ENCODE measurements at places on chromosomes 4 and X.

DNA sequence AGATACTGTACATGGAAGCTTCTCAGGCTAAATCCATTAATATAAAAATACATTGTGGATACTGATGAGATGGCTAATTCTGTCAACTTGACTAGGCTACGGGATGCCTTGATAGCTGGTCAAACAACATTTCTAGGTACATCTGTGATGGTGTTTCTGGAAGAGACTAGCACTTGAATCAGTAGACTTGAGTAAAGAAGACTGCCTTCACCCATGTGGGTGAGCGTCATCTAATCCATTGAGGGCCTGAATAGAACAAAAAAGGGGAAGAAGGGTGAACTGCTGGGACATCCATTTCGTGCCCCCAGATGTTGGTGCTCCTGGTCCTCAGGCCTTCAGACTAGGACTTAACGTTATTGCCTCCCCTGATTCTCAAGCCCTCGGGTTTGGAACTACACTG, 3.7 kb upstream of the SRP72 start:
- DNase-seq, result no peak

DNA sequence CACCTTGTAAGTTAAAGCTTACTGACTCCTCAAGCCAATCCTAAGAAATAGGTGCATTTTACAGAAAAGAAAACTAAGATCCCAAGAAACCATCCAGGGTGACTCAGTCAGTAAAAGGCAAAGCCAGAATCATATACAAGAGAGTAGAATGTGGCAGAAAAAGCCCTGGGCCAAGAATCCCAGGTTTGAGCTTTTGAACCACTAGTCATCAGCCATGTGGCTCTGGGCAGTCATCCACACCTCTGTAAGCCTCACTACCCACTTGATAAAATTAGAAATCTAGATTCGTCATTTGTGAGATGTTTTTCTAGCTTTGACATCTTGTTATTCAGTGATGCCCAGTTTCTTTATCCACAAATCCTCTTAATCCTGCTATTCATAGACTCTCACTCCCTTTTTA, 122.2 kb upstream of the PDE5A start:
- no peak for DNase-seq

DNA sequence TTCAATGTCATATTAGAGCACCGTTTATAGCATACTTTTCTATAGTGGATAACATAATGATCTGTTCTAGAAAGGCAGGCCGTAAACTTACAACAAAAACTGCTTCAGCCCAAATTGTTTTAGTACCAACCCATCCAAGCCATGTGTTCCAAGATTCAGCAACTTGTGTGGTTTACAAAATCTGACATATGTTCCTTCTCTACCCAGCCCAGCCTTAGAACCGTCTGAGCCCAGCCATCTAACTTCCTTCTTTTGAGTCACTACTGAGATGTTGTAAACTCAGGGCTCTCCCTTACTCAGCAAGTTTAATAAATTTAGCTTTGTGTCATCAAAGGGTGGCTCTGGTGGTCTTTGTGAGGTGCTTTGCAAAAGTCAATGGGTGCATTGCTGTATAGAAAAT, 32.4 kb upstream of the REPS2 start:
- DNase-seq, result no peak

DNA sequence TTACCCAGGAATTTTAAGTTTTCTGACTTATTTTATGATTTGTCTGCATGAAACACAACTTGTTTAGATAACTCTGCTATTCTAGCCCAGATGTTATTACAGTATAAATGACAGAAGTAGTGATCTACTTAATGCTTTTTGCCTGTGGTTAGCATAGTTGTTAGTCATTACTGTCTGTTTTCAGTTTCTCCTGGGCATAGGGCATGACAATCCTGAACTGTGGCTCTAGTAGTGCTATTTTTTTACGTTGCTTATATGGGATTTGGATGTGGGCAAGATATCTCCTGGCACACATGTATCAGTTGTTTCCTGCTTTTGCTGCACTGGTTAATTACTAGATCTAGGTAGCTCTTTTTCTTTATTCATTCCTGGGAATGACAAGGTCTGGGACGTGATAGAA, 1005.8 kb downstream of the PCDH18 start:
- DNase-seq, result no peak

GRCh38 chrX:17710871-17711301, 26.4 kb upstream of the SCML1 start:
- no peak for DNase-seq

DNA sequence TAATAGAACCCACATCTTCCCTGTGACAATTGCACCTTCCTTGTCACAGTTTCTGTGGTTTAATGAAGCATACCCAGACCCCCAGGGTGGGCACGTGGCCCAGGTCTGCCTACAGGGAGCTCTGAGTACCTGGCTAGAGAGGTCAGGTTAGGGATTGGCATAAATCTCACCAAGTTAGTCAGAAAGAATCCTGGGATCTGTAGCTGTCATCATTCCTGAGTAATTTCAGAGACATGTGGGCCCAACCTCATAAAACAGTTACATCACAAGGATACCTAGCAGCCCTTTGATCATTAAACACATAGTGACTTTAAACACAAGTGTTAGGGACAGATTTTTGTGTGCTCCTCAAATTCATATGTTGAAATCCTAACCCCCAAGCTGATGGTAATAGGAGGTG, 123.0 kb downstream of the KDR start:
- no peak for DNase-seq

DNA sequence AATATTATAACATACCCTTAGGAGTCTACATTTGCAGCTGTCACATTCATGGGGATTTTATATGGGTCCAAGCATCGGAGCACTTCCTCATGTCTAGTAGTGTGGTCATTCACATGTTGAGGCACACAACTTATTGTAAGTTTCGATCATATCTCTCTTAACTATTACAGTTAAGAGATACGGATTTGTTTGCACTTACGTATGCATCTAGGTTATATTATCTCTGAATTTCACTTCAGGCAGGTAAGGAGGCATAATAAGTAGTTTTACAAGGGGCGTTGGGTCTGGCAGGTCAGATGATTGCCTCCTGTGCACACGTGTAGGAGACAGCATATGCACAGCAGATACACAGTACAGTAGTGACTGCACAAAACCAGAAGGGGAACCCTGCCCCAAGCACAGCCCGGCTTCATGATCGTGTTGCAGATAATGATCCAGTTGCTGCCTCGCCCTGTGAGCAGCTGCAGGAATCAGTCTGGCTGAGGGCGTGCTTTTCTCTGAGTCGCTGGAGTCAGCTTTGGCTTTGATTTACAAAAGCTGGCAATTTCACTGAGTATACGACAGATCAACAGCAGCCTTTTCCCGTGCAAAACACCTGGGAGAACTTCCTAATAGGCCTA, 302.9 kb upstream of the GATB start:
- peak; percentile 36 for DNase-seq

- DNase-seq, result no peak
Measured at GRCh38 chr4:2094545-2094944, 35.4 kb downstream of the NAT8L start.

DNA sequence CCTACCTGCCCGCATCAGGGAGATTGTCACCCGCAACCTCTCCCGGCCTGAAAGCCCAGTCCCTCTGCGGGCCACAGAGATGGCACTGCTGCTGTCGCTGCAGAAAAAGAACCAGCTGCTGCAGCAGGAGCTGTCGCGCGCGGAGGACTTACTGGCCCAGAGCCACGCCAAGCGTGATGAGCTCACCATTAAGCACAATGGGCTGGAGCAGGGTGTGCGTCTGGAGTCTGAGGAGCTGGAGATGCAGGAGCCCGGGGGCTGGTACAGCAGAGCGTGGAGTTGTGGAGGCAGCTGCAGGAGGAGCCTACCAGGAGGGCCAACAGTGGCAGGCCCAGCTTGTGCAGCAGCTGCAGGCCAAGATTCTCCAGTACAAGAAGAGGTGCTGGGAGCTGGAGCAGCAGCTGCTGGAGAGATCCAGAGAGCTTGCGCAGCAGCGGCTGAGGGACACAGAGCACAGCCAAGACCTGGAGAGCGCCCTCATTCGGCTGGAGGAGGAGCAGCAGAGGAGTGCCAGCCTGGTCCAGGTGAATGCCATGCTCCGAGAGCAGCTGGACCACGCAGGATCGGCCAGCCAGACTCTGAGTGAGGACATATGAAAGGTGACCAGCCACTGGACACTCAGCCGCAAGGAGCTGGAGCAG, 11.3 kb downstream of the SMIM10L2A start:
- no peak for DNase-seq

DNA sequence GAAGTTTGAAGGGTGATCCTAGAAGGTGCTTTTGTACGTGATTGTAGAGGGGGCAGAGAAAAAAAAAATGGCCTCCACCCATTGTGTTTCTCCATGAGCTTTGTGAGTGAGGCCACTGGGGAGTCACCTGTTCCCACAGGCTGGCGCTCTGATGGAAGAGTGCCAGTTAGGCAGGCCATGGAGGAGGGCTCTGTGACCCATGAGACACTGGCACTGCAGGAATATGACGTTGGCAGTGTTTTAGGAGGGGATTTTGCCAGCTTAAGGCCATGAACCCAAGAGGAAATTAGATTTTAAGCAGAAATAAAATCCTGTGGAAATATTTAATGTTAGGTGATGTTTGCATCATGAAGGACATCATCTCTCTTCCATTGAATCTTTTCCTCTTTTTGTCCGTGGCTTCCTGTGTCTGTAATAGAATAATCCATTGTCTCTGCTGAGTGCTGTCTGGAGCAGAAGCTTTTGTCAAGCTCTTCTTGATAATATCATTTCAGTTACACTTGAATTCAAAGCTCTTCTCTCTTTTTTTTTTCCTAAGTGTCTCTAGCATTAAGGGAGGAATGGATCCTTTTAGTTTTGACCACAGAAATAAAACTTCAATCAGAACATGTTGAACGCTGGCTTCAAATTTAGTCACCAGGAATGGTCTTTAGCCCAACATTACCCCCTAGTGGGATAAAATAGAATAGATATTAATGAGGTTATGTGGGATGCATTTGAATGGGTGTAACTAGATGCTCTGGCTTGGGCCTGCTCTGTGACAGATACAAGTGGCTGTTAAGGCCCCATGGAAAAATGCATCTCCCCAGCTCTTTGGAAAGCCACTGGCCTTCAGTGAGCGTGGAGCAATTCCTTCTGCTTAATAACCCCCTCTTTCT, 41.0 kb upstream of the UCP1 start:
- no peak for DNase-seq

GRCh38 chrX:134374294-134374693, 85.7 kb upstream of the HPRT1 start:
- no peak for DNase-seq

DNA sequence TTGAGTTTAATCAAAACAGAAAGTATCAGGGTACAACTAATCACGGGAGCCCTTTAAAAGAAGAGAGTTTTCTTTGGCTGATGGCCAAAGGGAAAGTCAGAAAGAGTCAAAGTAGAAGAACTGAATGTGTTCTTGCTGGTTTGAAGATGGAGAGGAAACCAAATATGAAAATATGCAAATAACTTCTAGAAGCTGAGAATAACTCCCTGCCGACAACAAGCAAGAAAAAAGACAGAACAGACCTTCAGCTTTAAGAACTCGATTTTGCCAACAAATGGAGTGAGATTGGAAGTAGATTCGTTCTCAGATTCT, 903.8 kb downstream of the STIM2 start:
- DNase-seq, result no peak
